ENCODE measurements at places on chromosomes 4 and X.

- DNase-seq: no peak
Observed at GRCh38 chr4:188082796-188083195, 26.6 kb downstream of the TRIML2 start.

GRCh38 chr4:38957261-38957815, 74.9 kb downstream of the TMEM156 start:
- no peak for DNase-seq

GRCh38 chr4:182862141-182862875, 54.9 kb downstream of the DCTD start:
- DNase-seq: no peak

DNA sequence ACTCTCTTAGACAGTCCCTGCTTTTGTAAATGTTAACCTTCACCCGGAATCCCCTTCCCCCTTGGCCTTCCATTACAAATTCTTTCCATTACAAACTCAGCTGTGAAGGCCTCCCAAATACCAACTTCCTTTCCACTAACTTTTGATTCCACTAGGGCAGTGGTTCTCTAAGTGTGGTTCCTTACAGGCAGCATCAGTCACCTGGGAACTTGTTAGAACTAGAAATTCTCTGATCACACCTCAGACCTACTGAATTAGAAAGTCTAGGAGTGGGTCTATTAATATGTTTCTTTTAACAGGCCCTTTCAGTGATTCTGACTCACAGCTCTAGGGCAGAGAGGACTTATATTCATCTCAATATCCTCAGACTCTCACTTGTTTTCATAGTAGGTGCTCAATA, 19.0 kb upstream of the MRPL1 start:
- DNase-seq: no peak
